ENCODE measurements at places on chromosomes 4 and X. TPM values are rescaled to one million over a fixed set of nuclear protein-coding genes. Genes with fewer than 3 reads are reported as not detected.

- DNase-seq = no peak
Observed at GRCh38 chr4:142743121-142743825, 102.8 kb downstream of the INPP4B start.

DNA sequence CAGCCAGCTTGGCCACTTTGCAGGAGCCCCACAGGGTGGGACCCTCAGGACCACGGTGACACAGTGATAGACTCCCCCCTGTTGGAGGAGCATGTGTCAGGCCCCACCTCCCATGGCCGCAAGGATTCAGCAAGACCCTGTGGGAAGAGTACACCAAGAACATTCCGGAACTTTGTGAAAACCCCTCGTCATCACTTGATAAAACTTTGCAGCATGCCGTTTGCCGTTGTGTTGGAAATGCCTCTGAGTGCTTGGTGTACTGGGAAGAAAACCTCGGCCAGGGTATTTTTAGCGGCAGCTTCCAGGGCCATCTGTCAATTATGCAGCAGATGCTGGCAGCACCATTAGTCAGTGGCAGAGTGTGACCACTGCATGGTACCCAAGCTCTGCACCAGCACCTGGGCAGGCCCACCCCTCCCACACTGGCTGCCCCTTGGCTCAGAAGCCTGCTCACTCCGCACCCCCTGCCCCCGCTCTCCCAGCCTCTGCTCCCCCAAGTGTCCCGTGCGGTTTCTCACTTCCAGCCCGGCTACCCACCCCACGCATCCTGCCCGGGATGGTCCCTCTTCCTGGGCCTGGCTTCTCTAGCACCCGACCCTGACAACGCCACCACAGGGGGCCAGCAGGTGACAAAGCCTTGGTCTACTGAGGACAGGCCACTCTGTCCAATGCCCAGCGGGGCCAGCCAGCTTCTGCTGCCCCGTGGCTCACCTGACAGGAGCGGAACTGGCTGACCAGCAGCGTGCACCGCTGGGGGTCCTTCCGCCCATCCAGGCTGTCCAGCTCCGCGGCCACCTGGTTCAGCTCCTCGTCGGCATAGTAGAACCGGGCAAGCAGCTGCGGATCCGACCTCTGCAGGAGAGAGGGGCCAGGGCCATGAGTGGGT is 65.0 kb downstream of the ZFYVE28 start:
- DNase-seq = no peak

DNA sequence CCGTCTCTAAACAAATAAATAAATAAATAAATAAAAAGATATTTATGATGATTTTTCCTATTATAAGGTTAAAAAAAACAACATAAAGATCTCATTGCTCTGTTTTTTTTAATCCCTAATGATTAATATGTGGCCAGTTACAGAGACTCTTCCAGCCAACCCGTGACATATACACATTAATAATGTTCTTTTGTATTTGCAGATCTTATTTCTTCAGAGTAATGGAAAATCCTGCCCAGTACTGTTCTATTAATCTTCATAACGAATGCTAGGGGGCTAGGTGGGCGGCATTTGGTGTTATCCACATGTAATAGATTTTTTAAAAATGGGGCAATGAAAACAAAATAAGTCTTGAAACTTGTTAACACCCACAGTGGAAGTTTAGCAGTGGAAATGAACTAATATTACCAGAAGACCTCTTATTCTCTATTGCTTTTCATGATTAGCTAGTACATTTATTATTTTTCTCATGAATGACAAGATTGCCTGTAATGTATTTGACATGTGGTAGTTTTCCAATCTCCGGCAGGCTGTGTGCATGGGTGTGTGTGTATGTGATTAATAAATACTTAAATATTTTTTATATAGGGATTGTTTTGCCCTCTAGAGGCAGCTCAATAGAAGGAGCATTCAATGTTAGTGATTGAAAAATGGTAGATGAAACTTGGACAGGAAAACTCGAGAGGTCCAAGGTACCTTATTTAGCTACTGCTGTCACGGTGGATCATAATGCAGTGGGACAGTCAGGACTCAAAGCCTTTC is 457.4 kb downstream of the IL1RAPL1 start:
- no peak for DNase-seq

DNA sequence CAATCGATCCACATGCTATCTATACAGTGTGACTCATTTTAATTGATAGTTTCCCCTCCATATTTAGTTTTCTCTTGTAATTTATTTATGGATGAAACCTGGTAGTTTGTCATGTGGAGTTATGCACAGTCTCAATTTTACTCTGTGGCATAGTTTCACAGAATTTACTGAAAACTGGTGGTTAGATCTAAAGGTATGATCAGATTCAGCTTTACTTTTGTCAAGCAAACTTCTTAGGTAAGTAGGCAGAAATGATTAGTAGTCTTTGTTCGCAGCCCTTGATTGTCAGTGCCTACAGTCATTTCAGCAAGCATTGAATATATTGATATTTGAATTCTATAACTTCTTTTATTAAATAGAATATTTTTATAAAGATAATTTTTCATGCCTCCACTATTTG is 2.5 kb downstream of the ADD1 start:
- no peak for DNase-seq

GRCh38 chr4:154035341-154035740 is 246.5 kb upstream of the SFRP2 start:
- DNase-seq = no peak

DNA sequence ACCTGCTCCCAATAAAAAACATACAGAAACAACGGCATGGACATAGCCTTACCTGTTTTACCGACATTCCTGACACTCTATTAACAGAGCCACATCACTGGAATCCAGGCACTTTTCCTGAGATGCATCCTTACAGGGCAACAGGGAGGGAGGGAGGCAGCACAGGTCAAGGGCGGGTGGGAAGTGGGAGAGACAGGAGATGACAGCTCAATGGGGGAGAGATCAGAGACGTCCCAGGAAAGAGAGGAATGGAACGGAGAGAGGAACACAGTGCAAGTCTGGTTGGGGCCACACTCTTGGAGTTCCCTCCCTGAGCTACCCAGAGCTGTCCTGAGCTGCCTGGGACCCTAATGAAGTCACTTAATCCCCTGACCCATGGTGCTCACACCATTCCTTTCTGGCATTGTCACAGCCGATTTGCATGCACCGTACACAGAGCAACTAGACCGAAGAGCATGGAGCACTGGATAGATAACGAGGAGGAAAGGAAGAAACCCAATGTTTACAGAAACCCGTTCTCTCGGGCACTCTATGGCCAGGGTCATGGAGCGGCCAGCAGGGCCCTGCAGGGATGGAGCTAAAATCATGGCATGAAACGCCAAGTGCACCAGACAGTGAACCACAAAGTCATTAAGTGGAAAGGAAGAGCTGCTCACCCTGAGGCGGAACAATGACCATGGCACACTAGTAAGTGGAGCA is 93.1 kb downstream of the NSUN7 start:
- DNase-seq = peak; percentile 19

DNA sequence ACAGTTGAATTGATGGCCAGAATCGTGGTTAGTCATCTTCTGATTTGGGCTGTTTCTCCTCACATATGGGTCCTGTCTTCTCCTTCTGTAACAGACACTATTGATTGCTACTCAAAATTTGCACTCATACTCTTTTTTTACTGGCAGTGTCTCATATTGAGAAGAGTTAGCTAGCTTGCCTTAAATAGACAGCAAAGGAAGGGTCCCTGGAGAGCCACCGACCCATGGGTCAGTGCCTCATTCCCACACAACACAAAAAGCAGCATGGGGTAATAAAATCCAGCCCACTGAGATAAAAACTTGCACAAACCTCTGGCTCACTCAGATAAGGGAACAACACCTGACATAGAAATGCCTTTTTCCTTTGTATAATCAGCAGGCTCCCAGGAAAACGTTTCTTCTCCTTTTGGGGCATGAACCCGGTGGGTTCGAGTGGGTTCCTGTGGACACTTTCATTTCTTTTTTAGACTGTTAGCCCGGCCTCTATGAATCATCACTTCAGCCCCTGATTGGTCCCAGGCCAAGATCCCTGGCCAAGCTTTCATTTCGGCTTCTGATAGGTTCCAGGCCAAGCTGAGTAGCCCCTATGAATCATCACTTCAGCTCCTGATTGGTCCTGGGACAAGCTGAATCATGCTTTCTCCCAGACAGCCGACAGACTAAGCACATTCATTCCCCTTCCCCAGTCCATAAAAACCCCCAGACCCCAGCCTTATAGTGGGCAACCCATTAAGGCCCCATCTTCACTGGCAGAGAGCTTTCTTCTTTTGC is 408.1 kb downstream of the DCAF12L2 start:
- DNase-seq = no peak

DNA sequence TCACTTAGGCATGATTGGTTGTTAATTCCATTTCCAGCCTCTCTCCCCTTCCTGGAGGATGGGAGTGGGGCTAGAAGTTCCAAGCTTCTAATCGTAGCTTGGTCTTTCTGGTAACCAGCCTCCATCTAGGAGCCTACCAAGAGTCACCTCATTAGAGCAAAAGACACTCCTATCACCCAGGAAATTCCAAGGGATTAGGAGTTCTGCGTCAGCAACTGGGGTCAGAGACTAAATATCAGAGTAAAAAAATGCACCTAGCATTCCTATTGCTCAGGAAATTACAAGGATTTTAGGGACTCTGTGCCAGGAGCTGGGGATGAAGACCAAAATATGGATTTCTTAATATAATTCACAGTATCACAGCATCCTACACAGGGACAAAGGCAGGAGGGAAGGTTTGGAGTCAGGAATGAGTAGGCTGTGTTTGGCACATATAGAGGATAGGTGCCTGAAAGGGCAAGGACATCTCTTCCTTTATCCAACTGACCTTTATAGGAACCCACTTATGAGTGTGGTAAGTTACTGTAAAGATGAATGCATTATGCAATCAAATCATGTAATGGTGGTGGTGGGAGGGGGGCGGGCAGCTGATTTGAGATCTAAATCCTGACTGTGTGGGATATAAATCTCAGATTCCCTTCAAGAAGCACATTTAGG is 30.5 kb upstream of the LIMCH1 start:
- no peak for DNase-seq

GRCh38 chr4:95023110-95023509 is 265.4 kb downstream of the BMPR1B start:
- no peak for DNase-seq

- DNase-seq = no peak
Observed at GRCh38 chr4:154560824-154561231, 2.0 kb upstream of the FGB start.

DNA sequence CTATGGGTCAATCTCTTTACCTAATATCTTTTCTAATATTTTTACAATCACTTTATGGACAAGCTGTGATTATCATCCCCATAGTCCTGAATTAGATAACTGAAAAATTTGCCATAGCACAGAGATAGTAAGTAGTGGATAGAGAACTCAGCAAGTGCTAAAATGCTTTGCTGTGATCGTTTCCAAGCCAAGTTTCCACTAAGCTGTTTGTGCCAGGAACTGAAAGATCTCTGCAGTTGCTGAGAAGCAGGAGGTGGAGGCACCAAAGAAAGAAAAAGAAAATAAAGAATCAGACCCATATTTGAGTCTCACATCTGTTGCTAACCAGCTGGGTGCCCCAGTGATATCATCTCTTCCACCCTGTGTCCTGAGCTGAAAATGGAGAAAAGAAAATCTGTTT is 605.6 kb upstream of the BOD1L1 start:
- no peak for DNase-seq

- DNase-seq = no peak
Observed at GRCh38 chr4:78250500-78250899, 193.4 kb downstream of the FRAS1 start.

GRCh38 chr4:139492429-139492828 is 38.5 kb downstream of the RAB33B start:
- DNase-seq = no peak

- DNase-seq = no peak
Observed at GRCh38 chr4:126856906-126857305, 775.9 kb upstream of the INTU start.

- DNase-seq = no peak
Observed at GRCh38 chrX:103889216-103889615, 57.2 kb upstream of the RAB9B start.

GRCh38 chr4:184911310-184911709 is 85.5 kb upstream of the ACSL1 start:
- DNase-seq = no peak

GRCh38 chr4:139740531-139741041 is 75.0 kb downstream of the MGST2 start:
- no peak for DNase-seq

GRCh38 chrX:23493941-23494374 is 159.3 kb downstream of the PTCHD1 start:
- no peak for DNase-seq

DCAF4L1 gene
- total RNA-seq = 0.13 TPM

GYPE gene
- 0.34 TPM for total RNA-seq

SPIN3 gene
- total RNA-seq = 3.5 TPM

PLAC8 gene
- total RNA-seq = 0.21 TPM

TLR7 gene
- total RNA-seq = not detected

FGFR3 gene
- total RNA-seq = 3.2 TPM

SMIM10L2A gene
- 3.8 TPM for total RNA-seq

RHOH gene
- not detected for total RNA-seq

GAGE12F gene
- not detected for total RNA-seq

HSFX4 gene
- not detected for total RNA-seq

CXorf49B gene
- not detected for total RNA-seq

COX7B2 gene
- not detected for total RNA-seq

SLC4A4 gene
- 2.9 TPM for total RNA-seq

CLGN gene
- total RNA-seq = 12.1 TPM
